Pulmonary artery endothelial cell (primary cell): ENCODE measurements at places on chromosomes 16 and 17.
A peak's percentile ranks its signal among the peaks of the same experiment; 100 is the strongest.

DNA sequence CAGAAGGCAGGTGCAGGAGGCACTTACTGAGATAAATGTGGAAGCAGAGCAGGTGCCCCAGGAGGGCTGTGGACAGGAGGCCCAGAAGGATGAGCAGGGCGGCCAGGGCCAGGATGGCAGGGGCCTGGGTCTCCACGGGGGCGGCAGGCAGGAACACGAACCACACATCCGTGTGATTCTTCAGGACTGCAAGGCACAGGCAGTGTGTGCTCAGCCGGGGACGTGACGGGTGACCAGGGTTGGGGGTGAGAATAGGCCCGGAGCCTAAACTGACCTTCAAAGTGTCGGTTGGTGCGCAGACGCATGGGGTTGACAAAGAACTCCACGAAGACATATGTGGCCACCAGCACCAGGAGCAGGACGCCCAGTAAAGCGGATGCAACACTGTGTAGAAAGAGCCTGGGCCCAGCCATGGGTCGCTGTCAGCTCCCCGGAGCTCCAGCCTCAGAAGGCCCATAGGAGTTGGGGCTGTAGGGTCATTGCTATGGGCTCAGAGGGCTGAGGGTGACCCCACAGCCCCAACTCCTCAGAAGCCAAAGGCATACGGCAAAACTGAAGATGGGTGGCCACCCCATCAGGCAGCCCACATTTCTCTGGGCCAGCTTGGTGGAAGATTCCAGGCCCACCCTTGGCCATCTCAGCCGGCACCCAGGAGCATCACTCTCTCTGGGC is 5.4 kb upstream of the TPPP3 start:
- DNase-seq = no peak

DNA sequence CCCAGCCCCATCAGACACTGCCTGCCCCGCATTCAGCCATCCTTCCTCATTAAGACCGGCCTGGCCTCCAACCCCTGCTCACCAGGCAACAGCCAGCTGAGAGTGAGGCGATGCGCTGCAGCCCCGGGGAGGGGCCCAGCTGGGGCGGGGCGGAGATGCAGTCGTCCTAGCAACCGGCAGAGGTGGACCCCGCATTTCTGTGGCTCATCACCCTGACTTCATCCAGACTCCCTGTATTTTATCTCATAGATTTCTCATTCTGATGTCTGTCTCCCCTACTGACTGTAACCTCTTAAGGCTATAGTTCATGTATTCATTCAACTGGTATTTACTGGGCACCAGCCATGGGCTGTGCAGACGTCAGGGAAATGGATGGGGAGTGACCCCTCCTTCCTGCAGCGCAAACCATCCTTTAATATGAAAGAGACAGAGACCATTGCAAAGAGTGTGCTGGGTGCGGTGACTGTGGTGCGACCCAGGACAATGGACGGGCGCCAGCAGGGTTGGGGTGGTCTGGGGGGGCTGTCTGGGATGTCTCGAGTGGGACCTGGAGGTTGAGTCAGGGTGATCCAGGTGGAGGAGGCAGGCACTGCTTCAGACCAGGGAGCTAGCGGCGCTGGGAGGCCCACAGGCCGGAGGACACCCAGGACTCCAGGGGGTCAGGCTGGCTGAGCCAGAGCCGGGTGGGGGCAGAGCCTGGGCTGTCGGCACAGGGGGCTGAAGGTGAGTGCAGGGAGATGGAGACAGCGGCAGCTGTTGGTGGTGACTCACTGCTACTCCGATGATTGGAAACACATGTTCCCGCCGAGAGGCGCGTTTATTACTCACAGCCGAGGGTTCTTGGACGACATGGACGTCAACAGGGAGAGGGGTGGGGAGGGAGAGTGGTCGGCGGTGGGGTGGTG is 10.5 kb upstream of the TIMP2 start:
- peak; percentile 24 for DNase-seq

- DNase-seq = no peak
Measured at GRCh38 chr16:56938664-56939513, 6.9 kb downstream of the HERPUD1 start.

DNA sequence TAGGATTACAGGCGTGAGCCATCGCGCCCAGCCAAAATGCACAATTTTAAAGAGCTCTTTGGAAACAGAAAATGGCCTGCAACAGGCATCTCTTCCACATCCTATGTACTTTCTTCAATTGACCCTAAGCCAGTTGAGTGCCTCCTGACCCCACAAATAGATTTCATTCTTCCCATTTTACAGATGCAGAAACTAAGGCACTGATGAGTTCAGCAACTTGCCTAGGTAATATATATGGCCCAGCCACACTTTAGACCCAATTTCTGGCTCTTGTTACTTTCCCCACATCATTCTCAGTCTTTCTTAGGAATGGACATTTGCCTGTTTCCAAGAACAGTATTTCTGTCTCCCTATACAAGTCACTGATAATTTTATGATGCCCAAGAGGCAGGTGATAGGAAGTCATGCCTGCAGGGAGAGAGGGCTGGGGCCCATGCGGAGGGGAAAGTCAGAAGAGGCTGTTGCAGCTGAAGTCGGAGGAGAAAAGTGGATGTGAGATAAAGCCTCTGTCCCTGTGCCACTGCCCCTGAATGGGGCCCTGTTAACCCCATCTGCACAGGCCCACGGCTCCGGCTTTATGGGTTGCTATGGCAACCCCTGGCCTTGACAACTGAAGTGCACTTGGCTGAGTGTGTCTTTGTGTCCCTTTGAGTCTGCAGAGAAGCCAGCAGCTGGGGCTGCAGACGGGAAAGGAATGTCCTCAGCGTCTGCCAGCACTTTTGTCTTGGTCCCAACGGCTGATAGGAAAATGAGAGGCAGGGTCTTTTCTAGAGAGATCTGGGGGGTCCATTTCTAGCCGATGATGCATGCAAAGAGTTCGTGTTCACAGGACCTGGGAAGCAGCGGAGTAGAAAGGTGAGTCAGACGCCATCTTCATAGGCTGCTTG is 45.9 kb downstream of the ABAT start:
- no peak for DNase-seq

DNA sequence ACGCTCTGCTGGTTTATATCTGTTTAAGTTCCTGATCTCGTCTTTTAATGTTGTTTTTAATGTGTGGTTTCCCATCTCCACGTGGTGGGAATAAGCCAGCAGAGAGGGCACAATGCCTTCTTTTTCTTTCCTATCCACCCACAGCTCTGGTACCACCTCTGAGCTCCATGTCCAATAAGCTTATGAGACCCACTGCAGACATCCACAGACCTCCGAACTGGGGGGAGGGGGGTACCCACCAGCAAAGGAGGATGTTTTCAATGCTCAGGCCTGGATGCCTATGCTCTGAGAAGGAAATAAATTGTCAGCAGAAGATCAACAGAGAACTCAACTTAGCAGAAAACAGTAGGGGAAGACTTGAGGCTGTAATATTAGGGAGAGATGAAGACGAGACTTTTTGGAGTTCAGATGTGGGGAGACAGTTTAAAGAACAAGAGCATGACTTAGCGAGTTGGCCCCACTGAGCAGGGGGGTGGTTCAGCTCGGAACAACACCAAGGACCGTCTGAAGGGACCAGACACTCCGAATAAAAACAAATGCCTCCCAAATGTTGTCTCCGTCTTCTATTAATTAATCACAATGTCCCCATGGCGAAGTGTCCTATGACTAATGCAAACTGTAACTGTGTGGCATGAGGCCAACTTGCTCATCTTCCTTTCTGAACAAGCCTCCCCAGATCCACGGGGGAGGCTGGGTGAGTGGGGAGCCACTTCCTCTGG is 62.7 kb downstream of the GAS7 start:
- no peak for DNase-seq
